ENCODE measurements at places on chromosomes 3 and 15. TPM values are rescaled to one million over a fixed set of nuclear protein-coding genes. Genes with fewer than 3 reads are reported as not detected.

SLC2A2 gene
- total RNA-seq = not detected

DNAH12 gene
- total RNA-seq = under 0.01 TPM

CSTA gene
- 7.9 TPM for total RNA-seq

SLC4A7 gene
- total RNA-seq = 176 TPM

XIRP1 gene
- not detected for total RNA-seq

SLC7A14 gene
- total RNA-seq = 1.3 TPM

LIPH gene
- under 0.01 TPM for total RNA-seq

GAP43 gene
- total RNA-seq = under 0.01 TPM

FGF7 gene
- total RNA-seq = 488 TPM

- peaks cover 30% of the 10 kb centered on the region for H3K4me1 ChIP-seq
- H3K36me3 ChIP-seq = no peaks in the 10 kb centered on the region
Measured at GRCh38 chr3:45064512-45065372, 38.6 kb downstream of the CLEC3B start.

GRCh38 chr3:69113536-69113935 lies 8.9 kb downstream of the LMOD3 start:
- H3K27ac ChIP-seq = no peak overlapping the region
- H3K4me3 ChIP-seq = no peak overlapping the region
- no peak for DNase-seq
- H3K4me1 ChIP-seq = peaks cover 4% of the 10 kb centered on the region

DNA sequence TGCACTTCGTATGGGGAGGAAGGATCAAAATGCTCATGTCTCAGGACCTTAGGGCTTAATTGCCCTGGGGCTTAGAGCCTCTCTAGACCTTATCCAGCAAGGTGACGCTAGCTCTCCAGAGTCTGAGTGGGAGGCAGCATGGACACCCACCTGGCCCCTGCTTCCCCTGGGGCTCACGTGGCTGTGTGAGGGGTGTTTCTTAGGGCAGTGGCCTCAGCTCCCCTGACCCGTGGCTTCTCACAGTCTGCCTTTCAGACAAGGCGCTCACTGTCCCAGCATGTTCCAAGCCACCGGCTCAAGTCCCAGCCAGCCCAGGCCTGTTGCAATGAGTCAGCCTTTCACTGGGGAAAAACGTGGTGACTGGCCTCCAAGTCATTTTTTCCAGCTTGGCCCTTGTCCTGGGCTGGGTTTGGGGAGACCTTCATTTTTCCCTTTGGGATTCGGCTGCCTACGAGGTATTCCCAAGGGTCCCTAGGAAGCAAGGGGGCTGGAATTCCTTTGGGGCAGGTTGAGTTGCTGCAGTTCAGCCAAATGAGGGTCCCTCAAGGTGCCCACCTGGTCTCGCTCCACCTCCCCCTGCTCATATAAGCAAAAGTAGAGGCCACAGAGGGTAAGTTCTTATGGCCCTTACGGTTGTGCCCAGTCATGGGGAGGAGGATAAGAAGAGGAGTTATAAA lies 15.7 kb downstream of the BHLHE40 start:
- no peaks in the 10 kb centered on the region for H3K36me3 ChIP-seq
- peaks cover 13% of the 10 kb centered on the region for H3K4me1 ChIP-seq
- H3K4me3 ChIP-seq = no peak overlapping the region

DNA sequence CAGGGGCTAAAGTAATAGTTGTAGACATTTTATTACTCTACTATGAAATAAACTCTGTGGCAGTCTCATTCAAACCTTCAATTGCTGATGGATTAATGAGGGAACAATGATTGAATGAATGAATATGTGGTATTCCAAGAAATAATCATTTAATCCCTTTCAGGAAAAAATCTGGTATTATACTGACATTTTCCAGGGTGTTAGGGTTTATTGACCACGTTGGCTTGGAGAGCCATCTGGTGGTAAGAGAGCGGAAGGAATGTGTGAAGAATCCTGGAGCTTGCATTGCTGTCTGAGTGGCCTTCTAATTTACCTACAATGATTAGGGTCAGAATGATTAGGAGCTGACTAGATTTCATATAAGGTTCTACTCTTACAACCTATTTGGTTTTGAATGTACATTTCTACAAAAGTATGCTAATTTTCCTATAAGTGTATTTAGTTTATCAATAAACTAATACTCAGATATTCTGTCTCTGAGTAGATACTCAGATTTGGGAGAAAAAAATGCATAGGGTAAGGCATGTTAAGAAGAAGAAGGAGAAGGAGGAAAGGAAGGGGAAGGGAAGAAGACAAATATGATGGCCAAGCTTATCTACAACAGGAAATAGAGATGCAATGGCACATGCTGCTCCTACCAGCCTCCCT lies 249.9 kb downstream of the ROBO1 start:
- H3K36me3 ChIP-seq = no peaks in the 10 kb centered on the region
- H3K27me3 ChIP-seq = no peaks in the 10 kb centered on the region
- no peak overlapping the region for H3K4me3 ChIP-seq
- H3K4me1 ChIP-seq = no peaks in the 10 kb centered on the region
- DNase-seq = peak; percentile 55
- no peak overlapping the region for H3K27ac ChIP-seq

- no peak for DNase-seq
- no peaks in the 10 kb centered on the region for H3K27me3 ChIP-seq
- peaks cover 8% of the 10 kb centered on the region for H3K4me1 ChIP-seq
- peak overlapping the region; percentile 70 for H3K27ac ChIP-seq
- H3K4me3 ChIP-seq = no peak overlapping the region
Measured at GRCh38 chr15:25777037-25777436, 86.1 kb downstream of the ATP10A start.

GRCh38 chr3:189567322-189567721 lies 63.9 kb upstream of the TP63 start:
- DNase-seq = no peak
- H3K36me3 ChIP-seq = no peaks in the 10 kb centered on the region
- H3K27me3 ChIP-seq = no peaks in the 10 kb centered on the region

- no peak for DNase-seq
- no peak overlapping the region for H3K27ac ChIP-seq
- no peaks in the 10 kb centered on the region for H3K27me3 ChIP-seq
- no peaks in the 10 kb centered on the region for H3K4me1 ChIP-seq
- no peaks in the 10 kb centered on the region for H3K36me3 ChIP-seq
Measured at GRCh38 chr15:48834756-48835155, 23.9 kb upstream of the CEP152 start.

DNA sequence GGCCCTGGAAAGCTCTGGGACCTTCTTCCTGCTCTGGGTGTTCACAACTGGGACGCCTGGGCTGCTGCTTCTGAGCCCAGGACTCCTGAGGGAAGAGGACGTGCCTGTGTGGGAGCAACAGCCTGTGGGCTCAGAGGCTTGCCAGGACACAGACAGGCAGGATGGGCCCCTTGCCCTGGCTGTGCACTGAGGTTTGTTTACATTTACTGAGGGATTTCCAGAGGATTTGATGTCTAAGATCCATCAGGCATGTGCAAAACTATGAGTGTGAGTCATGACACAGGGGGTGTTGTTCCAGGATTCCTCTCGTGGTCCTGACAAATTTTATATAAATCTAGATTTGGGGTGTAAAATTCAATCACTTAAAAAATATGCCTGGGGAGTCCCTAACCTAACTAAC lies 10.6 kb downstream of the CCR9 start:
- no peak overlapping the region for H3K4me3 ChIP-seq
- peak; percentile 71 for DNase-seq
- no peaks in the 10 kb centered on the region for H3K36me3 ChIP-seq
- H3K27ac ChIP-seq = no peak overlapping the region
- H3K27me3 ChIP-seq = peaks cover 7% of the 10 kb centered on the region
- H3K4me1 ChIP-seq = peaks cover 4% of the 10 kb centered on the region

DNA sequence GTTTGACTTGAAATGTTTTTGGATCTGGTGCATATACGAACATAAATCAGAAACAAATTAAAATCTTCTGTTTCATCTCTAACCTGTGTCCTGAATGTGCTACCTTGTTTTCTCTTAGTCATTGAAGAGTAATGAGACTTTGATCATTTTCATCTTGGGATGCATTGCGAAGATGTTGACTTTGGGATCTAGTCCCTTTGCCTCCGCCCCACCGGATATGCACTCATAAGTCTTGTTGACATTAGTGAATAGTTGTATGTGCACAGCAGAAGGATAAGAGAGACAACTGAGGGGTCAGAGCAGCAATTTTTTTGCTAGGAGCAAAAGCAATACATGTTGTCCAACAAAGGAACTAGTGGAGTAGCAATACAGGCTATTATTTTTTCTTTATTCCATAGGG lies 35.9 kb upstream of the SPRED1 start:
- H3K27ac ChIP-seq = no peak overlapping the region
- DNase-seq = no peak
- H3K4me3 ChIP-seq = no peak overlapping the region
- no peaks in the 10 kb centered on the region for H3K4me1 ChIP-seq

DNA sequence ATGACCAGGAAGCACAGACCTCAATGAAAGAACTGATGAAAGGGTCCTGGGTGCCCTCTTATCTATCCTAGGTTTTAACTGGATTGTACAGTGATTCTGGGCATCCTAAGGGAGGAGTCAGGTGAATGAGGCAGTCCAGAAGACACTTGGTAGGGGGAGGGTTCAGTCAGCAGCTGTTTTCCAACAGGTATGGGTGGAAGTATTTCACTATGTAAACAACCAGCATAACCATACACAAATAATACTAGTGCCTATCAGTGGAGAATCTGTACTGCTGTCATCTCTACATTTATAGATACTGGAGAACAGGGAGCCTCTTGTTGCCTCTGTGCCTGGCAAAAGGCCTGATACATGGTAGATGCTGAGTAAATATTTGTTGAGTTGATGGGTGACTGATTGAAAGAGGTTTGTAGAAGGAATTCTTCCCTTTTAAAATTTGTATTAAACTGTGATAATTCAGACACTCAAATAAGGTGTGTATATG lies 328.5 kb downstream of the RBMS3 start:
- no peak for DNase-seq
- no peaks in the 10 kb centered on the region for H3K27me3 ChIP-seq
- H3K4me3 ChIP-seq = no peak overlapping the region
- peaks cover 3% of the 10 kb centered on the region for H3K4me1 ChIP-seq

GRCh38 chr3:148331081-148331846 lies 366.4 kb upstream of the AGTR1 start:
- H3K27me3 ChIP-seq = no peaks in the 10 kb centered on the region
- DNase-seq = peak; percentile 45
- H3K36me3 ChIP-seq = no peaks in the 10 kb centered on the region
- no peak overlapping the region for H3K27ac ChIP-seq
- H3K4me1 ChIP-seq = no peaks in the 10 kb centered on the region

GRCh38 chr3:71102111-71102983 lies 481.2 kb downstream of the FOXP1 start:
- no peak overlapping the region for H3K4me3 ChIP-seq
- H3K4me1 ChIP-seq = peaks cover 36% of the 10 kb centered on the region
- H3K36me3 ChIP-seq = no peaks in the 10 kb centered on the region
- no peaks in the 10 kb centered on the region for H3K27me3 ChIP-seq

GRCh38 chr15:59751552-59752413 lies 62.7 kb upstream of the BNIP2 start:
- H3K27me3 ChIP-seq = no peaks in the 10 kb centered on the region
- no peaks in the 10 kb centered on the region for H3K36me3 ChIP-seq
- DNase-seq = peak; percentile 3
- no peaks in the 10 kb centered on the region for H3K4me1 ChIP-seq
- H3K27ac ChIP-seq = no peak overlapping the region
- no peak overlapping the region for H3K4me3 ChIP-seq

GRCh38 chr3:124409650-124410275 lies 320.5 kb upstream of the UMPS start:
- H3K4me3 ChIP-seq = no peak overlapping the region
- H3K4me1 ChIP-seq = no peaks in the 10 kb centered on the region
- H3K27me3 ChIP-seq = no peaks in the 10 kb centered on the region
- peak; percentile 43 for DNase-seq

- peak; percentile 57 for DNase-seq
- H3K4me3 ChIP-seq = no peak overlapping the region
- H3K4me1 ChIP-seq = peaks cover 2% of the 10 kb centered on the region
- H3K36me3 ChIP-seq = no peaks in the 10 kb centered on the region
- peaks cover 13% of the 10 kb centered on the region for H3K27me3 ChIP-seq
- no peak overlapping the region for H3K27ac ChIP-seq
Measured at GRCh38 chr15:72319360-72319984, 485 bp downstream of the CELF6 start.

- no peaks in the 10 kb centered on the region for H3K27me3 ChIP-seq
- H3K36me3 ChIP-seq = no peaks in the 10 kb centered on the region
- H3K4me3 ChIP-seq = no peak overlapping the region
- H3K27ac ChIP-seq = no peak overlapping the region
- no peak for DNase-seq
- no peaks in the 10 kb centered on the region for H3K4me1 ChIP-seq
Measured at GRCh38 chr15:60544581-60545264, 65.8 kb upstream of the ICE2 start.

GRCh38 chr3:147089286-147089685 lies 317.1 kb downstream of the ZIC4 start:
- H3K27ac ChIP-seq = no peak overlapping the region
- no peak overlapping the region for H3K4me3 ChIP-seq

DNA sequence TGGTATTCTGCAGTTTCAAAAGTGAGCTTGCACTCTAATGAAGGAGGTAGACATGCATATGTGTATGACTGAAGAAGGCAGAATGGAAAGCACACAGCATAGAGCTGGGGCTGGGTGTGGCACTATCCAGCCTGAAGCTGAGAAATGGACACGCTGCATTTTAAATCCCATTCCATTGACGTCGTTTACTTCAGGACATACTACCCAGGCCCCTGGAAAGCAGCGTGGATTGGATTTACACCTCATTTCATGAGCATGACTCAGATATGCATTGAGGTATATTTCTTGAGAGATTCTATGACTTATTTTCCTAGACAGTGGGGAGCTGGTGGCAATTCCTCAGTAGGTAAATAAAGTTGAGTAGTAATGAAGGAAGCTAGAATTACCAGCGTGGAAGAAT lies 101.4 kb downstream of the ABI3BP start:
- DNase-seq = no peak
- no peak overlapping the region for H3K27ac ChIP-seq
- no peaks in the 10 kb centered on the region for H3K4me1 ChIP-seq

- no peaks in the 10 kb centered on the region for H3K36me3 ChIP-seq
- no peaks in the 10 kb centered on the region for H3K27me3 ChIP-seq
- DNase-seq = no peak
- no peak overlapping the region for H3K4me3 ChIP-seq
- H3K27ac ChIP-seq = no peak overlapping the region
Measured at GRCh38 chr3:65230261-65231139, 542.7 kb upstream of the ADAMTS9 start.

GRCh38 chr15:36590838-36591237 lies 11.4 kb downstream of the CDIN1 start:
- no peaks in the 10 kb centered on the region for H3K27me3 ChIP-seq
- peak; percentile 69 for DNase-seq
- no peak overlapping the region for H3K4me3 ChIP-seq
- H3K4me1 ChIP-seq = peaks cover 8% of the 10 kb centered on the region
- H3K36me3 ChIP-seq = no peaks in the 10 kb centered on the region
- H3K27ac ChIP-seq = no peak overlapping the region

- H3K36me3 ChIP-seq = no peaks in the 10 kb centered on the region
- H3K27ac ChIP-seq = peak overlapping the region; percentile 72
- H3K27me3 ChIP-seq = no peaks in the 10 kb centered on the region
Measured at GRCh38 chr3:155391551-155391958, 98.1 kb upstream of the STRIT1 start.

GRCh38 chr3:72784226-72784625 lies 64.0 kb downstream of the SHQ1 start:
- no peak overlapping the region for H3K27ac ChIP-seq
- H3K4me1 ChIP-seq = no peaks in the 10 kb centered on the region
- no peak overlapping the region for H3K4me3 ChIP-seq
- H3K27me3 ChIP-seq = no peaks in the 10 kb centered on the region
- H3K36me3 ChIP-seq = no peaks in the 10 kb centered on the region

GRCh38 chr3:126394179-126394976 lies at the start of gene CFAP100:
CFAP100 (plus strand) TSS chr3:126394909; CDS start chr3:126396001, 1,092 bp downstream.
- no peak within 1 kb of the TSS for H3K4me3 ChIP-seq
- DNase-seq = peak; percentile 32
- H3K4me1 ChIP-seq = no peaks in the 10 kb centered on the region
- H3K36me3 ChIP-seq = no peaks in the 10 kb centered on the region

- H3K27ac ChIP-seq = no peak overlapping the region
- no peaks in the 10 kb centered on the region for H3K4me1 ChIP-seq
- no peaks in the 10 kb centered on the region for H3K27me3 ChIP-seq
Measured at GRCh38 chr3:99907959-99908544, 90.4 kb downstream of the CMSS1 start.

Measured in fibroblast of lung (primary cell).